Muscle of leg (tissue), 16 donors: ENCODE measurements at places on chromosomes 2 and 18.

DNA sequence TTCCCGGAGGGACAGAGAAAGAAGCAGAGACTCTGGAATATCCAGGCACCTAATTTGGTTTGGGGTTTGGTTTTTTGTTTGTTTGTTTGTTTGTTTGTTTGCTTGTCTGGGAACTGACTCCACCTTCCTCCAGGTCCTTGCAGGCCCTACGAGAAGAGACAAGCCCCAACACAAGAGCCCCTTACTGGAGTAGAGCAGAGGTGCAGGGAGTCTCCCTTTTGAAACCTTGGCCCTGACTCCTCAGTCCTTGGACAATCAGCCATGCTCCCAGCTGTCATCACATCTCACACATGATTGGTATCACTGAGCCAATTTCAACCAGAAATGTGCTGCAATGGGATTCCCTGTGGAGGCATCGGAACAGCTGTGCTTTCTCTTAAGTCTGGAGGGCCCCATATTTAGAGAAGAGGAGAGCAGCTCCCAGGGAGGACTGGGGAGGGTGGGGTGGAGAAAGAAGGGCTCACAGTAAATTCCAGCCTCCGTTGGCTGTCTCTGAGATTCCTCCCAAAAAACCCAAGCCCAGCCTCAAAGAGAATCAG is 279.9 kb upstream of the NCKAP5 start:
- DNase-seq: peak; percentile 80

GRCh38 chr2:142075826-142076225 is 55.0 kb downstream of the LRP1B start:
- DNase-seq: no peak

- DNase-seq: no peak
Observed at GRCh38 chr2:49189512-49190225, 35.4 kb upstream of the FSHR start.

DNA sequence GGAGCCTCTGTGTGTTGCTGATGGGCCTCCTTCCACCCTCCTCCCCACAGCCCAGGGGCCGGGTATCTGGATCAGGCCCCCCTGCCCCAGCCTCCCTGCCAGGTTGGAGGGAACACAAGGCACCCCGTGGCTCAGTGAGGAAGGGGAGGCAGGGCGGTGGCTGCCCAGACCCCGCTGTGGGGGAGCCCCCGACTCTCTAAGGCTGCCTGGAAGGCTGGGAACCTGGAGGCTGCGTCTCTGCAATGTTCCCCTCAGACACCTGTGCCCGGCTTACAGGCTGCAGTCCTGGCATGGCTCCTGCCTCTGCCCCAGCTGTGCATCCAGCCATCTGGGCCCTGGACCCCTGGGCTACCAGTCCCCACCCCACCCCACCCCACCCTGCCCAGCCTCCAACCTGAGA is 438 bp upstream of the MAB21L4 start:
- DNase-seq: no peak

GRCh38 chr2:183011743-183012142 is 26.5 kb downstream of the NCKAP1 start:
- no peak for DNase-seq

DNA sequence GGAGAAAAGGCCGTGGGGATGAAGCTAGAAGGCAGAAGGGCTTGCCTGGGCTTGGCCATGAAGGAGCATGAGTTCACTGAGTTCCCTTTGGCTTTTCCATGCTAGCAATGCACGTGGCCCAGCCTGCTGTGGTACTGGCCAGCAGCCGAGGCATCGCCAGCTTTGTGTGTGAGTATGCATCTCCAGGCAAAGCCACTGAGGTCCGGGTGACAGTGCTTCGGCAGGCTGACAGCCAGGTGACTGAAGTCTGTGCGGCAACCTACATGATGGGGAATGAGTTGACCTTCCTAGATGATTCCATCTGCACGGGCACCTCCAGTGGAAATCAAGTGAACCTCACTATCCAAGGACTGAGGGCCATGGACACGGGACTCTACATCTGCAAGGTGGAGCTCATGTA is 2.9 kb downstream of the CTLA4 start:
- no peak for DNase-seq

GRCh38 chr2:165969227-165969626 is 15.7 kb upstream of the TTC21B start:
- DNase-seq: no peak

GRCh38 chr18:5207471-5208150 is 10.6 kb upstream of the AKAIN1 start:
- no peak for DNase-seq

DNA sequence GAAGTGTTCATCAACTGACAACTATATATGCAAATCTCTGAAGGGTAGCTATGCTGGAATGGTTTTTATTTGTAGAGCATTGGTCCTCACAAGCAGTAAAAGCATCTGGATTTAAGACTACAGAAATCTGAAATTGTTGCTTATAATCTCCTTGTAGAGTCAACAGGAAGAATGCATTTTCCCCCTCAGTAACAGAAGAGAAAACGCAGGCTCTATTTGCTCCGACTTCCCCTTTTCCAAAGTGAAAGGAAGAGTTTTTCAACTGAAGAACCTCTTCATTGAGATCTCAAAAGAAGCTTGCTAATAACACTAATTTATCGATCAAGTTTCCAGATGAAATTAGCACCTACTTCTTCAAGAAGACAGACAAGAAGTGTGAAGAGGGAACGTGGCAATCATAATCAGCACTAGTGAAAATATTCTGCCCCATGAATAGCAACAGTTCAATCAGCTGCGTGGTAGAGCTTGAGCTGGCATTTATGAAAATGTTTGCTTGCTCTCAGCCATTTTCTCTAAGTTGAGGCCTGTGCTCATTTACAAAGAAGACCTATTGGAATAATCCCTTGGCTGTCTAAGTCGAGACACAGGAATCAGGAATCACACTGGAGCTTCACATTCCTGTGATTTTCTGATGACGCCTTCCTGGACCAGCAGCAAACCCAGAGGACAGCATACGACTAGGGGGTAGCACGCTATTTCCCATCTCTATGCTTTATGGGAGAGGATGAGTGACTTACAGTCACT is 43.7 kb downstream of the TGIF1 start:
- peak; percentile 35 for DNase-seq

GRCh38 chr2:162890690-162891311 is 52.2 kb upstream of the KCNH7 start:
- DNase-seq: peak; percentile 12

GRCh38 chr2:222919841-222920526 is 59.1 kb downstream of the ACSL3 start:
- DNase-seq: no peak

DNA sequence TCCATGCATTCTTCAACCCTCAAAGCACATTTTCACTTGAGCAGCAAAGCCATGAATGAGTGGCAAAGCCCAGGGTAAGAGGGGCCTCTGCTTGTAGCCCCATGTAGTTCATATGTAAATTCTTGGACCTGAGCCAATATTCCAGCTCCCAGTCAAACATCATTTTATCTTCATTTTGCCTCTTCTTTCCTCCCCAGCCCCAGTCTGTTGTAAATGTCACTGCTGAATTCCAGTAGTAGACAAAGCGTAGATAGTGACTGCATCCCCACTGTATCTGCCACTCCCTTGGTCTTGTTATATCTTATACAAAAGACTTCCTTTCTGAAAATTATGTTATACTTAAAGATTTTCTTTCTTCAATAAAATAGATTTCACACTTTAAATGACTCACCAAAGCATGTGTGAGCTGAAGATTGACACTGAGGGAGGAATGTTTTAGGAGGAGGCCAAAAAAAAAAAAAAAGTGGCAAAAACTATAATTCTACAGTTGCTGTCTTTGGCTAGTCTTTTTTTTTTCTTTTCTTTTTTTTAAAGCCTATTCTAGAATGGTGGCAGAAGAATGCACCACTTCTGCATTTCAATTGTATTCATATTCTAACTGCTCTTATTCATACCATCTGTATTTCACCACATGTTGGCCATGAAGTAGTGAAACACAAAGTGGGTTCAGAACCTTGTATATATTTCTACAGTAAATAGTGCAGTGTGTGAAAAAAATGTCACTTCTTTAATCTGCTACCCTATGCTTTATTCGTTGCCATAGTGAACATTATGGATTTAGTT is 306.1 kb downstream of the CPS1 start:
- peak; percentile 4 for DNase-seq

- no peak for DNase-seq
Observed at GRCh38 chr2:151481744-151482143, 72.0 kb downstream of the RIF1 start.

GRCh38 chr2:102664471-102664909 is 45.1 kb downstream of the SLC9A2 start:
- DNase-seq: no peak

- peak; percentile 20 for DNase-seq
Observed at GRCh38 chr2:9699139-9700108, 68.6 kb upstream of the YWHAQ start.

DNA sequence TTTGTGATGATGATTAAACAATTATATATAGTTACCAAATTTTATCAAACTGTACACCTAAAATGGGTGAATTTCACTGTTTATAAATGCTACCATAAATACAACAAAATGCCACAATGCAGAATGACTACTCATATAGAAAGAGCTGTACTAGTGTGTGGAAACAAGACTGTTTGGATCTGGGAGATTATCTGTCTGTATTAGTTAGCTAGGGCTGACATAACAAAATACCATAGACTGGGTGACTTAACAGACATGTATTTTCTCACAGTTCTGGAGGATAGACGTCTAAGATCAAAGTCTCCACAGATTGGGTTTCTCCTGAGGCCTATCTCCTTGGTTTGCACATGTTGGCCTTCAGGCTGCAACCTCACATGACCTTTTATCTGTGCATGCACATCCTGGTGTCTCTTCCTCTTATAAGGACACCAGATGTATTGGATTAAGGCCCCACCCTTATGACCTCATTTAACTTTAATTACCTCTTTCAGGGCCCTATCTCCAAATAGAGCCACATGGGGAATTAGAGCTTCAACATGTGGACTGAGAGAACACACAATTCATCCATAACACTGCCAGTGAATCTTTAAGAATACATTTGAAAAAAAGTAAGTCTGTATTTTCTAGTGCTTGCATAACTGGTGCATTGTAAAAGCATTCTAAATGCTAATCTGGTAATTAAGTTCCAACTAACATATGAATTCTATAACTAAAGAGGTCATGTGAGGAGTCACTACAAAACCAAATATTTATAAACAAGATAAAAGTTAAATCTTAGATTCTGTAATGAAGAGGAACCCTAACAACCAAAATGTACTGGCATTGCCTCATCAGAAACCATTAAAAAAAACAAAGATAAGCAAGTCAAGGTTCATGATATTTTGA is 699.6 kb downstream of the NYAP2 start:
- DNase-seq: no peak

GRCh38 chr2:222992137-222992536 is 59.9 kb upstream of the KCNE4 start:
- no peak for DNase-seq

- no peak for DNase-seq
Observed at GRCh38 chr18:14927701-14928100, 179.7 kb downstream of the ANKRD30B start.

DNA sequence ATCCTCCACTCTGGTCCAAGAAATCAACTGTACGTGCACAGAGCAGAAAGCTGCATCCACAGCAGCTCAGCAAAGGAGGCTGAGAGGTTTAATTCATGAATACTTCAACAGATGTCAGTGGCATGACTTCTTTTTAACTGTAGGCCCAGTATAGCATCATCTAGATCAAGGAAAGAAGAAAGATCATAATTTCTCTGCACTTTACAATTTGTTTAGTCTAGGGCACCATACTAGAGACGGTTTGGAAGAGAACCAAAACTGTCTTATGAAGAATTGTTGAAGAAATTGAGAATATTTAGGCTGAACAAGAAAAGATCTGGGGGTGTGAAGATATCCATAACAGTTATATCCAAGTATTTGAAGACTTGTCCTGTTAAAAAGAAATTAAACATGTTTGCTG is 30.5 kb upstream of the MAP3K20 start:
- DNase-seq: no peak

- no peak for DNase-seq
Observed at GRCh38 chr2:132009177-132009873, 152.4 kb downstream of the ANKRD30BL start.

DNA sequence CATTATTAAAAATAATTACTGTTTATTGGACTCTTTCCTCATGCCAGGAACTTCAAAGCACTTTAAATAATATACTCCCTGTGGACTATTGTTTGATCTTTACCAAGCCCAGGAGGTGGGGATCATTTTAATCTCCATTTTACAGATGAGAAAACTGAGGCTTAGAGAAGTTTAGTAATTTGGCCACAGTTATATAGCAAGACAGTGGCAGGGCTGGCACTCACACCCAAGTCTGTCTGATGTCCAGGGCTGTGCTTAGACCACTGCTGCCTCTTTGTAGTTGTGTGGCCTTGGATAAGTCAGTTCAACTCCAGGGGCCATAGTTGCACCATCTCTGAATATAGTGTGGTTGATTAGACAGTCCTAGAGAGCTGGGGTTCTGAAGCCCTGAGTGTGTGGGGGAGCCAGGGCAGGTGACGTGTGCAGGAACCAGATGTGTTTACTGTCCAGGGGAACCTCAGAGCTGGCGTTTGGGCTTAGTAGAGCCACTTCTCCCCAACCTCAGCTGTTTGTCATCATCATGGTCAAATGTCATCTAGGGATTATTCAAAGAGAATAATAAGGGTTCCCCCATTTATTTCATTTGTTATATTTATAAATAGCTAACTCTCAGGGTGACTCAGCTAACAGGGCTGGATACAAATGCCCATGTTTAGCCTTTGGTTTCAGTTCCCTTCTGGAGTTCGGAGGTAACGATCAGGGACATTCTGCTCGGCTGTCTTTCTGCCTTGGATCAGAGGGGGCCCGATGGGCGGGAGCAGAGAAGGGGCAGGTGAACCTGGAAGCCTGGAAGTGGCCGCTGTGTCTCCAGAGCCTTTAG is 68.0 kb downstream of the BOLA3 start:
- peak; percentile 44 for DNase-seq

GRCh38 chr18:2985628-2986027 is 27.3 kb downstream of the LPIN2 start:
- no peak for DNase-seq

- DNase-seq: no peak
Observed at GRCh38 chr2:11196246-11196645, 41.0 kb downstream of the SLC66A3 start.

DNA sequence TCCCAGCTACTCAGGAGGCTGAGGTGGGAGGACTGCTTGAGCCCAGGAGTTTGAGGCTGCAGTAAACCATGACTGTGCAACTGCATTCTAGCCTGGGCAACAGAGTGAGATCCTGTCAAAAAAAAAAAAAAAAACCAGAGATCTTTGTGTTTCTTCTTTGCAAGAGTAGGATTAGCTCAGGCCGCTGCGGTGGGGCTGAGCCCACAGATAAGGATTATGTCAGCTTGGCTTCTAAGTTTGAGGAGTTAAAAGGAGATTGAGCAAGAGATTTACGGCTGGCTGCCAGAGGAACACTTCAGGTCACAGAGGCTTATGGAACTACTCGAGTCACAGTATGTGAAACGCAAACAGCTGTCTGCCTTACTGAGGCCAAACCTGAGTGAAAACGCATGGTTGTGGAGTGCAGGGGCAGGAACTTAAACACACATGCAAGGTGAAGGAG is 146.7 kb upstream of the L3MBTL4 start:
- DNase-seq: peak; percentile 92
